Stimulated activated CD8-positive, alpha-beta memory T cell treated with anti-CD3 and anti-CD28 coated beads, Interleukin-7, amount 100 ng/mL, for 1 hour (primary cell): ENCODE measurements at places on chromosomes 7 and 10.

GRCh38 chr7:137421366-137421765 lies 77.8 kb upstream of the PTN start:
- no peak for DNase-seq

- no peak for DNase-seq
These were observed 46.7 kb downstream of the HTRA1 start for GRCh38 chr10:122508021-122508420.

GRCh38 chr10:18675086-18675801 lies 16.0 kb downstream of the ARL5B start:
- no peak for DNase-seq

GRCh38 chr10:120328647-120329046 lies 128.4 kb upstream of the PLPP4 start:
- no peak for DNase-seq

DNA sequence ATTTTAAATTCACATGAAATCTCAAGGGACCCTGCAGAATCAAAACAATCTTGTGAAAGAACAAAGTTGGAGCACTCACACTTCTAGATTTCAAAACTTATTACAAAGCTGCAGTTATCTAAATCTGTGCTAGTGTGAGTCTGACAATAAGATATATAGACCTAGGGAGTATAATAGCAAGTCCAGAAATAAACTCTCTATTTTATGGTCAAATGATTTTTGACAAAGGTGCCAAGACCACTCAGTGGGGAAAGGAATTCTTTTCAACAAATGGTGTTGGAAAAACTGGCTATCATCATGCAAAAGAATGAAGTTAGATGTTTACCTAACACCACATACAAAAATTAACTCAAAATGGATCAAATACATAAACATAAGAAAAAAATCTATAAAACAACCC lies 68.2 kb downstream of the TFEC start:
- DNase-seq, result no peak

DNA sequence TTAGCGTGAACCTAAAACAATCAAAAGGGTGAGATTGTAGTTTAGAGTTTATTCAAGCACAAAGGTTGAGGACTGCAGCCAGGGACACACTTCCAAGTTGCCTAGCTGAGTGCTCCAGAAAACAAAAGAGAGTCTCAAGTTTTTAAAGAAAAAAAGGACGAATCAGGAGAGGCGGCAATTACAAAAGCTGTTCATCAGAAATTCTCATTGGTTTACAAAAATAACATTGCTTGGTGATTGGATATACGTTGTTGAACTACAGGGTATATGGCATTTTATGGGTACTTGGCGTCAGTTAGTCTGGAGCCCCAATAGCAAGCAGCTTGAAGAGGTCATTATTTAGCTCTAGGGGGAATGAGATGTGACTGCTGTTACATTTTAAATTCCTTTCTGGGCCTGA lies 11.5 kb downstream of the ZNF438 start:
- DNase-seq, result no peak

DNA sequence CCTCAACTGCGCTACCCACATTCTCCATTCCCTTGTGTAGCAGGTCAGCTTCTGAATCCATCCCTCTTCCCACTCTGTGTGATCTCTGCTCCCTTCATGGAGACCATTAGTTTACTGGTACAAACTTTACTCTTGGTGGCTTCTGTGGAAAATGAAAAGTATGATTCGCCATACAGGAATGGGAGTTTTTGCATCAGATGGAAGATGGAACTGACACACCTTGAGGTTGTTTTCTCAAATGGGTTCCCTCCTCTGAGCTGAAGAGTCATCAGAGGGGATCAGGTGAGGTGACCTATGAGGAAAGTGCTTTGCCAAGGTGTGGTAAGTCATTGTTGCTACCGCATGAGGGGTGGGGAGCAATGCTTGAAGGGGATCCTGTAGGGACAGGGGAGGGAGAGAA lies 266.8 kb downstream of the INHBA start:
- DNase-seq, result no peak

- DNase-seq, result no peak
These were observed 477.8 kb downstream of the TFEC start for GRCh38 chr7:115552766-115553165.

DNA sequence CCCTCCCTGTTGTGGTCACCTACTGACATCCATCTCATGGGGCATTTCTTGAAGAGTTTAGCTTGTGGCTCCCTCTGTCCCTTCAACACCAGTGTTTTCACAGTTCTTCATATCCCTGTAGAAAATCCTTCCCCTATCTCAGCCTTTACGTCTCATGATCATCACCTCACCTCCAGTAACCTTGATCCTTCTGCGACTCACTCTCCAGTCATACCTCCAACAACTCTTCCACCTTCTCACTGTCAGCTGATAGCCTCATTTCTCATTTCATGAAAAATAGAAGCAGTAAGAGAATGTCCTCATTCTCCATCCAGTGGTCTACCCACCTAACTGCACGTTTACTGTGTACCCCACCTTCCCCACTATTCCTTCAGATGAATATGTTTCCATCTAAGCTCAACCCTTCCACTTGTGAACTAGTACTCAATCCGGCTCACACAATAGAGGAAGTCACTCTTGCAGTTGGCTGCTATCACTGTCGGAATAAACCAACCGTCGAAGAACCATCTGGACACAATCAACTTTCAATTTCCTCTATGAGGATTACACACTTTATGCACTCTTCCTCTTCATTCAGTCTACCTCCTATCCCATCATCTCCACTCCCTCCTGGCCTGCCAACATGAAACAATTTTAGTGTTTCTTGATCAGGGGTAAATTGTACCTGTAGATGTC lies 256.0 kb downstream of the AHR start:
- no peak for DNase-seq
